ENCODE measurements at places on chromosomes 5 and 9.

DNA sequence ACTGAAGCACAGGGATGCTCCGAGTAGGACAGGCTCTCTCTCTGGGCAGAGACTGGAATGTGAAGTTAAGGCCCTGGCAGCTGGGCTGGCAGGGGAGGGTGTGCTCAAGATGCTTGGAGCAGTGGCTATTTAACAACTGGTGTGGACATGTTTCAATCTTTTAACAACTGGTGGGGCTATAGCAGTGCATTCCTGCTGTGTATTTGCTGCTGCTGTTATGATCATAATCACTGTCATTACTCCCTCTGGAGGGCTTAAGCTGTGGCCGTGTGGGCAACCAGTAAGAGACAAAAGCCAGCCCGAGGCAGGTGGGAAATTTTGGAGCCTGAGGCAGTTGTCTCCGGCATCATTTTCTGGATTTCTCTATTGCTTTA, 33.3 kb upstream of the PTGS1 start:
- DNase-seq: no peak

GRCh38 chr5:176890455-176891330, 8.5 kb downstream of the HK3 start:
- DNase-seq: no peak

- no peak for DNase-seq
These were observed 25.6 kb downstream of the CSF2 start for GRCh38 chr5:132099076-132099748.

GRCh38 chr9:106717686-106718085, 145.3 kb upstream of the ZNF462 start:
- peak; percentile 84 for DNase-seq

GRCh38 chr5:125476901-125477585, 730.6 kb upstream of the ZNF608 start:
- peak; percentile 76 for DNase-seq

DNA sequence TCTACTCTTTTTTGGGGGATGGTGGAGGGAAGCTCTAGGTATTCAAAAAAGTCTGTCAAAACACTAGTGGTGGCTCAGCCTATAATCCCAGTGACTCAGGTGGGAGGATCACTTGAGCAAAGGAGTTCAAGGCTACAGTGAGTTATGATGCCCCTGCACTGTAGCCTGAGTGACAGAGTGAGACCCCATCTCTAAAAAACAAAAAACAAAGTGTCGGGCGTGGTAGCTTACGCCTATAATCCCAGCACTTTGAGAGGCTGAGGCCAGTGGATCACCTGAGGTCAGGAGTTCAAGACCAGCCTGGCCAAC, 15.8 kb upstream of the SLC35D2 start:
- DNase-seq: no peak

DNA sequence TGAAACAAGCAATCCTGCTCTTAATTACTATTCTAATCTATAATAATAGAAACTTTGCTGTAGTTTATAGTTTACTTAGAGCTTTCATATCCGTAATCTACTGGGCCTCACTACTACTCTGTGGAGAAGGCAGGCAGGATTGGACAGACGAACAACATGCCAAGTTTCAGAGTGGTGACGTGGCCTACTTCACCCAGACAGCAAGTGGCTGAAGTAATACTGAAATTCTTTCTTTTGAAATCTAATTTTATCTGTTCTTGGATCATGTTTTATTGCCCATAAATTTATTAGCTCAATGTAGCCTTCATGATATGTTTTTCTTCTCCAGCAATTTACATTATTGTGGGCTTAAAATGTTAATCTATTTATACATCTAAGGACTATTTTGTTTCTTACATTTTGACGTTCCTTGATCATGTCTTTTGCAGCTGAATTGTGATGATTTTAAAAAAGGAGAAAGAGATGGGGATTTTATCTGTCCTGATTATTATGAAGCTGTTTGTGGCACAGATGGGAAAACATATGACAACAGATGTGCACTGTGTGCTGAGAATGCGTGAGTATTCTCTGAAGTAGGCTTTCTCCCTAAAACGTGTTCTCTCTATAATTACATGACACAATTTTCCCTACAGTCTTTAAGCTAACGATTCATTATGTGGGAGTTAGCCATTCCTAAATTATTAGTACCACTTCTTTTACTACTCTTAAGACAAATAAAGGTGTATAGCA, 22.4 kb downstream of the SPINK5 start:
- peak; percentile 10 for DNase-seq

- DNase-seq: no peak
These were observed 71.2 kb downstream of the MARCHF11 start for GRCh38 chr5:16108418-16108817.

DNA sequence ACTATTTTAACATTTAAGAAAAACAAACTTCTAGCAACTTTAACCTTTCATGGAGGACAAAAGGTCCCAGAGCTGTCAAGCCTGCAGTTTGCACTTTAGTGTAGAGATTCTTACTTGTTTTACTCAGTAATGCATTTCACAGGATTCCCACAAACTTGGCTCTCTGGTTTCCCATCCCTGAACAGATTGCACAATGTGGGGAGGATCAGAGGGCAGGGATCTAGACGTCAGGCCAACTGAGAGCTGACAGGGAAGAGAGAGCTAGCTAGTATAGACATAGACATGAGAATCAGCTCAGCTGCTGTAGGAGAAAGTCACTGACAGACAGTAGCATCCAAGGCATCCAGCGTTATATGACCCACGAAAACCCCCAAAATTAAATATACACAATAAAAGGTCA, 20.9 kb upstream of the BNIP1 start:
- DNase-seq: peak; percentile 14
